ENCODE measurements at places on chromosomes 11 and 22. TPM values are rescaled to one million over a fixed set of nuclear protein-coding genes. Genes with fewer than 3 reads are reported as not detected.

DNA sequence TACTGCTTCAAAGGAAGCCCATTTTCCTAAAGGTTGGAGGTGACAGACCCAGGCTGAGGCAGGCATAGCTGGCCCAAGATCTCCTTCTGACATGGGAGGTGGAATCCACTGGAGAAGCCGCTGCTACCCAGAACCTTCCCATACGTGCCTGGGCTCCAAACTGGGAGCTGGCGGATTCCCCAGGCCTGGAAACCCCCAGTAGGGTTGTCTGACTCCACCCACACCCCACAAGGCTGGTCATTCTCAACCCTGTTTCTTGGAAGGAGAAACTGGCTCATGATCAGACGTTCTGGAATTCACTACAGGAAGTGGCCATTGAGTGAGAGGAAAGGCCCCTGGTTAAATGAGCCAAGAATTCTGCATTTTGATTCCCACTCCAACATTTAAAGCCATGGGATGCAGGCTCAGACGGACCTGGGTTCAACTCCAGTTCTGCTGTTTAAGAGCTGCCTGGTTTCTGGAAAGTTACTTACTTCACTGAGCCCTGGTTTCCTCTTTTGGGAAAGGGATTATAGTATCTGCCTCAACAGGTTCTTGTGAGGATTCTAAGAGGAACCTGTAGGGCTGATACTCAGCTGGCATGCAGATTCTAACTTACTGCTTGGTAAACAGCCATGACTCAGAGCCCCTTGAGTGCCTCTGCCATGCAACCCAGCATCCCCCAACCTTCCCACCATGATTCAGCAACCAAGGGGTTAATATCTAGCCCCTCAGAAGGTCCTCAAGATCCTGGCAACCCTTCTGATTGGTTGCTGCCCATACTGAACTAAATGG, 19.4 kb upstream of the TSKU start:
- DNase-seq: peak; percentile 89

GRCh38 chr11:72234920-72235319, 9.1 kb downstream of the PHOX2A start:
- no peak for DNase-seq

DNA sequence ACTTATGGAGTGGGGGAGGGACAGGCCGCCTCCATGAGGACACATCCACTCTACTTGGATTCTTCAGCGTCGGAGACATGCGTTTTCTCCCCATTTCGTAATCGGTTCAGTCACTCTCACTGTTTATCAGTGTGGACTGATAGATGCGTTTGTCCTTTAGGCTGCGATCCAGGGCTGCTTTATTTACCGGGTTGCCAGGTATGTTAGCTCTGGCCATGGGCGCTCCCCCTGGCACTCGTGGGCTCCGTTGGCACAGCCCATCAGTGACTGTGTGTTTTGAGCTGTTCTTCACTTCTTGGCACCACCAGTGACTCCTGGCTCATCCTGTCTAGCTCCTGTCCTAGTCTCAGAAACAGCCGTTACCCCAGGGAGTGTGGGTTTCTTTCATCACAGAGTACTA, 1203.3 kb downstream of the BRD1 start:
- DNase-seq: no peak

GRCh38 chr11:128857341-128857740, 9.8 kb downstream of the KCNJ1 start:
- no peak for DNase-seq

GRCh38 chr11:67494371-67495233, 10.6 kb downstream of the PITPNM1 start:
- no peak for DNase-seq

DNA sequence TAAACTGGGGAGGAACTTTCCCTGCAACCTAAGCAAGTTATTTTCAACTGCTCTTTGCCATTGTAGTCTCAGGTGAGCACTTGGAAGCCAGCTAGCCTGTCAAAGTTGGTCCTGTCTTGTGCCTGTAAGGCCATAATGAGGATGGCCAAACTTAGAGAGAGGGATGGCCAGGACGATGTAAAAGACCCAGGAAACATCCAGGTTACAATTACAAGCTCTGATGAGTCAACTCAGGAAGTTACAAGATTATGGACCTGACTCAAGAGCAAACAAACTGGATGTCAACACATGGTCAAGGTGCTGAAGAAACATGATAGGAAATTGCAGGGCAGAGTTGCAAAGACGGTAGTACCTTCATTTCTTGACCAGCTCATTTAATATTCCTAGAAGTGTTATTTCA, 1.6 kb downstream of the GTPBP1 start:
- DNase-seq: peak; percentile 75

The ABCG4 gene
- total RNA-seq: not detected

DNA sequence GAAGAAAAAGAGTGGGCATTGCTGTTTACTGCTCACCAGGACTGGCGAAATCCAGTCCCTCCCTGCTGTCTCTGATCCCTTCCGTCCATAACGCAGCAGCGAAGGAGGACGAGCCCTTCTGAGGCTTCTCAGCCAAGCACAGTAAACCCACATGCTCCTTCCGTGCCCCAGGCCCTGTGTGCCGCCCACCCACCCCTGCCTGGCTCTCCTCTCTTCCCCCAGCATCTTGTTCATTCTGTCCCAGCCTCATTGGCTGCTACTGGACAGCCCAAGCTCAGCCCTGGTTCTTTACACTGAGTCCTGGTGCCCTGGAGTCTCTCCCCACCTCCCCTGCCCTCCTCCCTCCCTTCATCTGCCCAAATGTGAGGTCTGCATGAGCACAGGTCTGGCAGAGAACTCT, 559.7 kb downstream of the BRD1 start:
- no peak for DNase-seq

DNA sequence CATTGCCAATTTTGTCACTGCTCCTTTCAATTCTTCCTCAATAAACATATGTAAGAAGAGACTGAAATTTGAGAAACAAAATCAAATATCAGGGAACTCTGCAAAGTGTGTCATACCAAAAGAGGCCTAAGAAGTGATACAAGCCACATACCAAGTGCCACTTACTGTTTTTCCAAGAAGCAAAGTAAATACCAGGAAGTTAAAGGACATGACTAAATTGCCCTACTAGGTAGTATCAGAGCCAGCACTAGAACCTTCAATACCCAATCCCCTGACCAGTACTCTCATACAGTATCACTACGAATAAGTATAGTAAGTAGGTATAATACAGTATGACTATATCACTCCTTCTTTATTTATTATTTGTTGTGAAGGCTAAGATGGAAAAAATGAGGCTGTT, 13.6 kb downstream of the MAML2 start:
- DNase-seq: no peak

- DNase-seq: no peak
Observed at GRCh38 chr22:39714321-39714720, 143.8 kb downstream of the CACNA1I start.

GRCh38 chr11:130831976-130832375, 84.3 kb downstream of the SNX19 start:
- DNase-seq: no peak

GRCh38 chr11:11979488-11980117, 28.8 kb downstream of the DKK3 start:
- DNase-seq: peak; percentile 88

The FBLN1 gene
- total RNA-seq: 137 TPM

- peak; percentile 66 for DNase-seq
Observed at GRCh38 chr22:37457093-37457893, 28.9 kb downstream of the MFNG start.

The MRPL49 gene
- 78.4 TPM for total RNA-seq

- DNase-seq: no peak
Observed at GRCh38 chr11:19225123-19225522, 15.6 kb downstream of the E2F8 start.

GRCh38 chr11:62593434-62594044, 2.2 kb upstream of the TUT1 start:
- peak; percentile 88 for DNase-seq

Data from GM23248 (cell line).